Activated CD4-positive, alpha-beta T cell treated with anti-CD3 and anti-CD28 coated beads, Interleukin-10, Interleukin-2, amounts not matched to agents 100 ng/mL and 50 ng/mL, durations not matched to agents 16 hours and 8 hours (primary cell): ENCODE measurements at places on chromosomes 3 and 15.
A peak's percentile ranks its signal among the peaks of the same experiment; 100 is the strongest.

- DNase-seq, result no peak
These were observed 646.0 kb downstream of the TUSC7 start for GRCh38 chr3:117355566-117355965.

- no peak for DNase-seq
These were observed 2.1 kb upstream of the DOCK3 start for GRCh38 chr3:50672656-50673055.

DNA sequence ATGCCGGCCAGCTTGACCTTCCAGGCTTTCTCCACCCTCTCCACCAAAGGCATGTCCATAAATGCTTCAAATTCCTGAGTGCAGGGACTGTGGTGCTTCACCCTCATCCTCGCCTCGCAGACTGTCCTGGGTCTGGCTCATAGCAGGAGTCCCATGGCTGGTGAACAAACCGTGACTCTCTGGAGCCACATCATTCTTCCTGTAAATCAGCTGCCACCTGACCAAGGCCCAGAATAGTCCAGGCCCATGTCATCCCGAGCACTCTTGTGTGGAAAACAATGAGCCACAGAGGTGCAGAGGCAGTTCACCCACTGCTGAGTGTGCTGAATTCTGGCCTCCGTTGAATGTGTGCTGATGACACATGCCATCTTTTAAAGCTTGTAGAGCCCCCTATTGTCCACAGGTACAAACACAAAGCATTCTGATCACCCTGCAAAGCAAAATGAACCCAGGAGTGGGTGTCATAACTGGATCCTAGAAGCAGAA lies 68.6 kb downstream of the ABHD5 start:
- peak; percentile 33 for DNase-seq

- DNase-seq, result no peak
These were observed 39.4 kb downstream of the ACP3 start for GRCh38 chr3:132356568-132356967.

DNA sequence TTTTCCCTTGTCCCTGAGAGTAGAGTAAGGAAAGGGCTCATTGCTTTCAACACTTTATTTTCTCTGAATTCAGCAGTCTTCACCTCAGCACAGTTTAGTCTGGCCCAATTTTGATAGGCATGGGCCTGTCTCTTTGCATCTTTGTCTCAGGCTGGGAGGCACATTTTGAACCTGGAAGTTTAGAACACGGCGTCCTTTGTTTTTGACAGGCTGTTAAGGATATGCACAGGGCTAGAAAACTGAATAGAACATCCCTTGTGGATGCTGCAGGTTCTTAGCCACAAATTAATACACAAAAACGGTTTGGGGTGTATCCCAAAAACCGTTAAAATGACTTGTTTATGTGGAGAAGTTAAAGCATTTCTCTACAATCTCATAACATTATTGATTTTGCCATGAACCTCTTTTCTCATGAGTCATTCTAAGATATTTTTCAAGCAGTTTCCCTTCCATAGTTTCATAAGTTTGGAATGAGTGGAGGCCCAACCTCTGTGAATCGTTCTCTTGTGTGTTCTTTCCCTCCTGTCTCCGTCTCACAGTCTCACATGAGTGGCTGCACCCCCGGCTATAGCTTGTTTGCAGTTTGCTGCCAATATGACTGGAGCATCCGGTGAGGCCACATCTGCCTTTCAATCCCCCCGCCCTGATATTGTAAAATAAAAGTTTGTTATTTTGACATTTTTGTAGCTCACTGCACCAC lies 192.9 kb upstream of the EIF1B start:
- no peak for DNase-seq

GRCh38 chr15:70447521-70447920 lies 315.8 kb downstream of the UACA start:
- no peak for DNase-seq
